C1 segment of cervical spinal cord (tissue), 14 donors: ENCODE measurements at places on chromosomes 12 and 14.

DNA sequence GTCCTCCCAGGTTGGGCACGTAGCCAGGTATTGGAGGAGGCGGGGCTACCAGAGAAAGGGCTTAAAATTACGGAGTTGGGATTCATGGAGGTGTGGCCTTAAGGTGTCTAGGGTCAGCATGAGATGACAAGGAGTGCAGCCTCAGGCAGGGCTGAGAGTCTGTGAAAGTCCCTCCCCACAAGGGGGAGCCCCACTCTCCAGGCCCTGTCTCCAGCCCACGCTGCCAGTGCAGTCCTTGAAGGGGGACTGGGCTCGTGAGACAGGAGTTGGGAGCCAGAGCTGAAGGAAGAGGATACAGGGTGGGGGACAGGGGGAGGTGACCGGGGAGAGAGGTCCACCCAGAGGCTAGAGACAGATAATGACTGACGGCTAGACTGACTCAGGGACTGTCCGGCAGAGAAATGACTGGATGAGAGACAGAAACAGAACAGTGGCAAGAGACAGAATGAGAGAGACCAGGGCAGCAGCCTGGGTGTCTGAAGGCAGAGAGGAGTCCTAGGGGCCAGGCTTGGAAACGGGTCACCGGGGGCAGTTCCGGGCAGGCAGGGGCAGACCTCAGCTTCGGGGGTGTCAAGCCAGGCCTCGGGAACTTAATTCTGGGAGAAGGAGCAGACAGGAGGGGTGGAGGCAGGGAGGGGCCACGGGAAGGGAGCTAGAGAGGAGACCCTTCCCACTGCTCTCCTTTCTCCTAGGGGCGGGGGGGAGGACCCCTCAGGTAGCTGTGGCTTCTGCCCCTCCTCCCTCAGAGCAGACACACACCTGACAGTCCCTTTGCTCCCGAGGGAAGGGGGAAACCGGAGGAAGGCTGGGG, 970 bp downstream of the CDH24 start:
- DNase-seq = no peak

DNA sequence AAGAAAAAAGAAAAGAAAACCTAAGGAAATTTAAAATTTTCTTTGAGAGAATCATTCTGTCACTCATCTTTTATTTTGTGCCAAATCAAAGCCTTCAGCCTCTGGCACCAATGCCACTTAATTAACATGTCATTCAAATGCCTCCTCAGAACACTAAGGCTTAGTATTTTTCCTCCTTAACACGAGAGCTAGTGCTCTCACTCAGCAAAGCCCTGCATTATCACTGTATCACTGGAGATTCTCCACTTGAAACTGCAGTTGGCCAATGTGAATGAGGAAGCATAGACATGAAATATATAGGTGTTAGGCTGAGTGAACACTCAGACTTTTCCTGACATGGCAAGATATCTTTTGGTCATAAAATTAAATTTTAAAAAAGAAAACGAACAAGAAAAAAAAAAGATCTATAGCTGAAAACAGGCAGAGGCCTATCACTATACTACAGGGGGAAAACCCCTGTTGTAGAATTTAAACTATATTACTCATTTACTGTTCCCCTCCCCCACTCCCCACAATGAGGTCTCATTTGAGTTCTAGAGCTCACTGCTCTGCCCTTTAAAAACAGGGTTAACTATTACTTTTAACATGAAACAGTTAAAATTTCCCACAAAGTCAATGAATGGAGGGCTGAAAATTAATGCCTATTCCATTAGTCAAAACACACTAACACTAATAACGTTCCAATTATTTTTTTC, 5.1 kb downstream of the MBIP start:
- no peak for DNase-seq

DNA sequence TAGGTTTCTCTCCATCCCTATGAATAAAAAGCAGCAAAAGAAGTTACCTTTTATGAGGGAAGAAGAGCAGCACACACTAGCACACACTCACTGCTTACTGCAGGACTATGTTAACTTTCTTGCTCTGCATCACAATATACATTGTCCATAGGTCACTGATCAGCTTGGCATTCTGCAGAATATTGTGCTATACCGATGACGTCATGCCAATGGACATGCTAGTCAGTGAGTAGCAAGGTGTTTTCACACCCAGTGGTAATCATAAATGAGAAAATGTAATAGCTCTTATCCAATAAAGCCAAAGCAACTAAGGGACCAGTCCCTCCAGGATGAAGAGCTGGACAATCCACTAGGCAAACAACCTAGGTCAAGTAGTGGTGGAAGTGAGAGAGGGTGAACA, 16.7 kb upstream of the ZDHHC17 start:
- DNase-seq = no peak

DNA sequence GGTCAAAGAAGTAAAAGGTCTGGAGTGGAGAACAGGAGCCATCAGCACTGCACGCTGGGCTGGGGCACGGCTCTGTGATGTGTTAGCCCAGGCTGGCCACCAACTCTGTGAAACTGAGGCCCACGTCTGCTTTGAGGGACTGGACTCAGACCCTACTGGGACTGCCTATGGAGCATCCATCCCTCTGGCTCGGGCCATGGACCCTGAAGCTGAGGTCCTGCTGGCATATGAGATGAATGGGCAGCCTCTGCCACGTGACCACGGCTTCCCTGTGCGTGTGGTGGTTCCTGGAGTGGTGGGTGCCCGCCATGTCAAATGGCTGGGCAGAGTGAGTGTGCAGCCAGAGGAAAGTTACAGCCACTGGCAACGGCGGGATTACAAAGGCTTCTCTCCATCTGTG, 7.1 kb downstream of the SUOX start:
- DNase-seq = no peak

GRCh38 chr14:65462411-65462810, 49.9 kb downstream of the FUT8 start:
- no peak for DNase-seq

- DNase-seq = no peak
Measured at GRCh38 chr14:77375973-77376770, 722 bp downstream of the TMED8 start.

DNA sequence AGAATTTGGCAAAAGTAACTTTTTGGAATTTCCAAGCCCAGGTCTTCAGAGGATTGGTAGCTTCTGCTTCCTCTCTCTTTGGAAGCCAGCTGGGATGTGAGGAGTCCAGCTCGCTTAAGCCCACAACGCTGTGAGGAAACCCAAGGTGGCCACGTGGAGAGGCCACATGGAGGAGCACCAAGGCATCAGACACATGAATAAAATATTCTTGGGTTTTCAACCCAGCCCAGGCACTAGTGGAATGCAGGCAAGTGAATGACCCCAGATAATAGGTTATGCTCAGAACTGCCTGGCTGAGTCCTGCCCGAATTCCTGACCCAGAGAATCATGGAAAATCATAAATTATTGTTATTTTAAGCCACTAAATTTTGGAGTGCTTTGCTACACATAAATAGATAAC, 119.7 kb upstream of the PARP11 start:
- no peak for DNase-seq

GRCh38 chr12:106585521-106586277, 2.9 kb downstream of the RFX4 start:
- no peak for DNase-seq

GRCh38 chr12:2687058-2687457, 107.7 kb upstream of the FKBP4 start:
- DNase-seq = no peak

GRCh38 chr12:57797933-57798332, 15.3 kb downstream of the TSFM start:
- no peak for DNase-seq

DNA sequence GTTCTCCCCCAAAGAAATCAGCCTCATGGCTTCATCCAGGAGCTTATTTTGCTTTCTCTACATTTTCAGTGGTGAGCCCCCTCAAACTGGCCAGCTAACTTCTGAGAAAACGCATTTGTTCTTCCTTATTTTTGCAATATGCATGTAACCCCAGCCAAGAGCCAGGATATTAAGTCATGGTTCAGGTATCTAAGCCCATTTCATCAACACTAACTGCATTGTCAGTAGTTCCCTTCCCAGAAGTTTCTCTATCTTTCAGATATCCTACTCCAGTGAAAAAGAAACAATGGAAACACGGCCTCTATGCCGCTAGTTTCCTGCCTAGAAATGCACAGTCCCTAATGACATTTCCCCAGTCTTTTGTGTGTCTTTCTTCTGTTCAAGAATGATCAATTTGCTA, 102.8 kb upstream of the RASSF8 start:
- no peak for DNase-seq

GRCh38 chr12:50220363-50220995, 53.3 kb upstream of the CERS5 start:
- no peak for DNase-seq

- no peak for DNase-seq
Measured at GRCh38 chr12:110561471-110562201, 21.5 kb downstream of the PPTC7 start.

DNA sequence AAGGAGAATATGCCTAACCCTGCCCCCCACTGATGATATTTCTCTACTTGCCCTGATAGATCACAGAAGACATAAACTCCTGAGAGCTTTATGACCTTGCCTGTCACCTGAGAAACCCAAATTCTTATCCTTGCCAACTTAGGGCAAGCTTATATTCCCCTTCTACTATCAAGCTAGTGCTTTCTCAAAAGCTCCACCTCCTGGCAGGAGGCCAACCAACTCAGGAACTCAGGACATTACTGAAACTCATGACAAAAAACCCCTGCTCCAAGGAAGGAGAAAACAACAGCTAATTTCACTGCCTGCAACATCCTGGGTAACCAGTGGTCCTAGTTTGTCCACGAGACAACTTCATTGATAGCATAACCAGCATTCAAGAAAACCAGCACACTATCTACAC, 60.9 kb upstream of the FSCB start:
- no peak for DNase-seq

GRCh38 chr14:31154956-31155355, 52.6 kb downstream of the HECTD1 start:
- DNase-seq = no peak

DNA sequence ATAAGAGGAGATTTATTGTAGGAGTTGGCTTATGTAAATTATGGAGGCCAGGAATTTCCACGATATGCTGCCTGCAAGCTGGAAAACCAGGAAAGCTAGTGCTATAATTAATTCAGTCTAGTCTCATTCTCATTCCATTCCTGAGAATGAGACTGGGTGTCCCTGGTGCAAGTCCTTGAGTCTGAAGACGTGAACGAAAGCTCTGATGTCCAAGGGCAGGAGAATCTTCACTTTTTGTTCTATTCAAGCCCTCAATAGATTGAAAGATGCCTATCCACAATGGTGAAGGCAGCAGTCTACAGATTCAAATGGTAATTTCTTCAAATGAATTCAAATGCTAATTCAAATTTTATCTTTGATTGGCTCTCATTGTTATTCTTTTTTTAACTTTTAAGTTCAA, 851.1 kb upstream of the MGAT4C start:
- no peak for DNase-seq
